ENCODE measurements at places on chromosomes 5 and 9. TPM values are rescaled to one million over a fixed set of nuclear protein-coding genes. Genes with fewer than 3 reads are reported as not detected.

Gene SHOC1
- not detected for total RNA-seq

DNA sequence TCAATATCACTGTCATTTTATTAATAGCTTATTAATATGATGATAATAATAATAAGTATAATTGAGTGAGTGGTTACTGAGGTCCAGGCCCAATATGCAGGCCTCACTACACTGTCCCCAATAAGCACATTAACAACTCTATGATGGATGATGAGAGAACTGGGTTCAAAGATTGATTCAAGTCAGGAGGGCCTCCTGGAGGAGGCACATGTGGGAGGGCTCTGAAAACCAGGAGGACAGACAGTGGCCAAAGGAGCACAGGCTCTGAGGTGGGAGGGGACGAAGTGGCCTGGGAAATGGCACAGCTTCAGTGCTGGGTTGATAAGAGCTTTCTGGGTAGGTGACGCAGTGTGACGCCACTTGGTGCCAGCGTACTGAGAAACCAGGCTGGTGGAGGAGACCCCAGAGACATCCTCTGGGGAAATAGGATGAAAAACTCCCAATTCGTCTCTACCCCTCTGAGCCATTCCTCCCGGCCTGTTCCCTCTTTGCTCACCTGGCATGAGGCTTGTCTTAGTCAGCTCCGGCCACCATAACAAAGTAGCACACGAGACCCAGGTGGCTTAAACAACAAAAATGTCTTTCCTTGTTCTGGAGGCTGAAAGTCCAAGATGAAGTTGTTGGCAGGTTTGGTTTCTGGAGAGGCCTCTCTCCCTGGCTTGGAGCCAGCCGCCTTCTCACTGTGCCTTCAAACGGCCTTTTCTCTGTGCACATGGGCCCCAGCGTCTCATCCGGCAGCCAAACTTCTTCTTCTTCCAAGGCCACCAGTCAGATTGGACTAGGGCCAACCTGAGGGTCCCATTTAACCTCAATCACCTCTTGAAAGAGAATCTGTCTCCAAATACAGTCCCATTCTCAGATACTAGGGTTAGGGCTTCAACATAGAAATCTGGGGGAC, 31.6 kb downstream of the NTNG2 start:
- no peak for DNase-seq

DNA sequence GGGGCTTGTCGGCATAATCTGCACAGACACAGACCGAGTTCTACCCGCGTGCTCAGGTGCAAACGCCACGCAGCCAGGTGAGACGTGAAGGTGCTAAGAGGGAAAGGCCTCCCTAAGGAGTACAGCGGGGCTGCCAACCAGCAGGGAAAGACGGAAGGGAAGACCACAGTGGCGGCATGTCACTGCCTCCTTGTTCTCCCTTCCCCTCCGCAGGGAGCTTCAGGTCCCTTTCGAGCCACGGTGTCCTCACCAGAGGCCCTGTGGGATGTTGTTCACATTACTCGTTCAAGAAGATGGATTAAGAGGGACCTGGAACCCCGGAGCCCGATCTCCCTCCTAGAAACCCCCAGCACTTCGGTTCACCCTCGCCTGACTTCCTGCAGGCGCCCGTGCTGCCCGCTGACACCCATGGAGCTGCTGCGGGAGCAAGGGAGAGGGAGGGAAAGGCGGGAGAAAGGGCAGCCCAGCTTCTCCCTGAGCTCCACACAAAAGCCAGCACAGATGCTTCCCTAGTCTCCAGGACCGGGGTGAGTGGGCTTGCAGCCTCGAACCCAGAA, 686 bp downstream of the BRD9 start:
- DNase-seq: no peak

DNA sequence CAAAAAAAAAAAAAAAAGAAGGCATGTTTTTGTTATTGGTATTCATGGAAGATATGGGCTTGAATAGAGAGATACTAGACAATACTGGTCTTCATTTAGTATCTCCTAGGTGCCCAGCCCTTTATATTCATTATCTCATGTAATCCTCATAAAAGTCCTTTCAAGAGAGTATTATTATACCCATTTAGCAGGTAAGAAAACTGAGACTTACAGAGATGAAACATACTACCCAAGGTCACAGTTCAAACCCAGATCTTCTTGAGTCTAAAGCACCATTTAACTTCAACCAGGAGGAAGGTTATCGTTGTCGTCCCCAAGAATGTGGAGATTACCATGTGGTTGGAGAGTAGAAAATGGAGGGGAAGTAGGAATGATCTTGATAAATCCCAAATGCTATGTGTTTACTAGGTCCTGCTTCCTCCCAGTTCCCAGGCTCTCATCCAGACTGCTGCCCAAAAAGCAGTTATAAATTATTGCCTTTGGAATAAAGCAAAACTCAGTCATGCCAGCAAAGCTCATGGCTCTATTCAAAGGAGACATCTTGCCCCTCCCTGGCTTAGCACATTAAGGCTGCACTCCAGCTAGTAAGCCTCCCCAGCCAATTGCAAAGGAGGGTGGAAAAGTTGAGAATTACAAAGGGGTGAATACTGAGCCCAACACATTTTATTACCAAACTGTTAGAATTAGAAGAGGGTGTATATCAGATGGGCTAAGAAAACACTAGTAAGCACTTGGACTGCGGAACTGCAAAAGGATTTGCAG, 163.9 kb downstream of the PIK3R1 start:
- DNase-seq: no peak

Gene FAM221B
- not detected for total RNA-seq

- DNase-seq: no peak
These were observed 414.7 kb downstream of the KDM4C start for GRCh38 chr9:7172154-7173115.

DNA sequence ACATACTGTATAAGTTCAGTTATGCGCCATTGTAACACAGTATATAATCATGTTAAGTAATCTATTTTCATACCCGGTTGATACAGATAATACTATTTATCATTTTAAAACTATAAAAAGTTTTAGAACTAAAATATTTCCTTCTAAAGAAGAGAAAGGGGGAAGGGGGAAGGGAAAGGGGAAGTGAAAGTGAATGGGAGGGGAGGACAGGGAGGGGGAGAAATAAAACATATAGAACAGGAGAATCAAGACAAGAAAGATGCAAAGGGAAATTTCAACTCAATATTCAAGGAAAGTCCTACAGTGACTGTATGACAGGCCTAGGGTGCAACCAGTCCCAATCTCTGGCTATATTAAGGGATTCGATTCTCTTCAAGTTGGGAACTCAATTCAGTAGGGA, 1278.8 kb downstream of the MAT2B start:
- DNase-seq: no peak

Gene LRSAM1
- total RNA-seq: 27.8 TPM

DNA sequence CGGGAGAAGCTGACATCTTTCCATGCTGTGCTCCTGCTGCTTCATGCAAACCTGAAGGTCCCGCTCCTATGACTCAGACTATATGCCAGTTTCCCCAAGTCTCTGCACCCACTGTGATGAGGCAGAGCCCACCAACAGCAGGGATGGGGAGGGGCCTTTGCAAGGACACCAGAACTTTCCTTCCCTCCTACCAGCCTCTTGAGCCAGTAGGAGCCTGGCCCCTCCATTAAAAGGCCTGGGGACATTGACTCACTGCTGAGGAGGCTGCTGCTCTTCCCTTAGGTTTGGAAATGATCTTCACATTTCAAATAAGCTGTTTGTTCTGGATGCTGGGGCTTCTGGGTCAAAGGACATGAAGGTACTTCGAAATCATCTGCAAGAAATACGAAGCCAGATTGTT, 26.1 kb upstream of the CTSL start:
- DNase-seq: no peak

Gene PTGES
- 9.1 TPM for total RNA-seq

Gene DOCK2
- 31.5 TPM for total RNA-seq

Gene EQTN
- total RNA-seq: 0.78 TPM

DNA sequence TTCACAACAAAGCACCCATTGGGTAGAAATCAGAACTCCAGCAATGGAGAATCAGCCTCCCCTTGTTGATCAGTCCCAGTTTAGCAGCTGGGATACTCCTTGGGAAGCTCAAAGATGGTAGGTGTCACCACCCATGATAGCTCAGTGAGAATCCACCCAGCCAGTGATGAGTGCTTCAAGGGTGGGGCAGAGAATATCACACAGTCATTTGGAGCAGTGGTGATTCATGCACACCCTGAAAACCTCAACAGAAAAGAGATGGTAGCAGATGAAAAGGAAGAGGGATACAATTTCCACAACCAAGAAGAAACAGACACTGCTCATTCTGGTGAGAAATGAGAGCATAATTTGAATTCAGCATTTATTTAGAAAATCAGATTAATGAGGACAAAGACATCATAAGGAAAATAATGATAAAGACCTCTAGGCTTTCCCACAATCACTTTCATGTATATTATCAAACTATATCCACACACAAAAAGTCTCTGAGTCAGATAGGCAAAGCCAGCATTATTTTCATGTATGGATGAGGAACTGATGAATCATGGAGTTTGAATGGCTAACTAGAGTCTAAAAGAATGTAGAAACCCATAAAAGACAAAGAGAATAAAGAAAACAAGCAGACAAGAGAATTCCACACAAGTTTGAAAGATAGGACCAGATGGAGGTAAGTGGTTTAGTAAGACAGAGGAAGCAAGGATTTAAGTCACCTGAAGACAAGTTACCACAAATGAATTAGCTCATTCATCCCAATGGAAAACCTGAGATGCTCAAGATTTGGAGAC, 82.9 kb downstream of the FEM1C start:
- no peak for DNase-seq

Gene INSL4
- total RNA-seq: not detected

- DNase-seq: no peak
These were observed 97.6 kb upstream of the FANCC start for GRCh38 chr9:95415158-95415557.

GRCh38 chr5:173451031-173451430, 122.8 kb upstream of the STC2 start:
- DNase-seq: no peak

Gene RNF130
- 71.7 TPM for total RNA-seq

Gene ALAD
- 40.8 TPM for total RNA-seq

- no peak for DNase-seq
These were observed 36.8 kb downstream of the UNC5A start for GRCh38 chr5:176847148-176847547.

DNA sequence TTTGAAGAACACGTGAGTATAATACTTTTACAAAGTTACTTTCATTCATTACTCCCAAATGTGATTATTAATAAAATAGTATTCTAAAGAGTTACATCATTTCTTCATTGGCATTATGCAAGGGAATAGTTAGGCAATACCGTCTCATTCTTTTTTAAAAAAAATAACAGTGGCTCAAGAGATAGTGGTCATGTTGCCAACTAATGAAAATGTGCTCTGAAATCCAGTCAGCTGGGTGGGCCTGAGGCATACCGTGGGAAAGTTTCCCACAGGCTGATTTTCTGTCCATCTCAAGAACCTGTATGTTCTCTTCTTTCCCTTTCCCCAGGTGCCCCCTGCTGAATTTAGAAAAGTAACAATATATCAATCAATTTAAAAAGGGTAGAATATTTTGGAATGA, 40.8 kb upstream of the ROPN1L start:
- no peak for DNase-seq

GRCh38 chr9:13035822-13036221, 243.7 kb downstream of the MPDZ start:
- no peak for DNase-seq

- DNase-seq: no peak
These were observed 6.7 kb downstream of the KCNIP1 start for GRCh38 chr5:170510559-170510958.

DNA sequence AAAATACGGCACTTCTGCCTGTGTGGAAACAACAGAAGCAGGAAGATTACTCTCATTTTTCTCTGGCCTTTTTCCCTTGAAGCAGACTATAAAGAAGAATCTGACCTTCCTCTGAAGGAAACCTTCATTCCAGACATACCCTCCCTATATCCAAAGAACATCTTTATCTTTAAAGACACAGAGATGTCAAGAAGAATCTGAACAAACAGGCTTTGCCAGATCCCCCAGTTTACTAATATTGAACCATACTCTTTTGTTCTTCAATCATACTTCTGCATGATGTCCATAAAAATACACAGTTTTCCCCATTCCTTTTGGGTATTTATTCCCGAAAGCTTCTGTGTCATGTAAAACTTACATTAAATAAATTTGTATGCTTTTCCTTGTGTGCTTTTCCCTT, 225.8 kb downstream of the MAT2B start:
- DNase-seq: no peak

- no peak for DNase-seq
These were observed 34.5 kb upstream of the MED10 start for GRCh38 chr5:6412811-6413210.

DNA sequence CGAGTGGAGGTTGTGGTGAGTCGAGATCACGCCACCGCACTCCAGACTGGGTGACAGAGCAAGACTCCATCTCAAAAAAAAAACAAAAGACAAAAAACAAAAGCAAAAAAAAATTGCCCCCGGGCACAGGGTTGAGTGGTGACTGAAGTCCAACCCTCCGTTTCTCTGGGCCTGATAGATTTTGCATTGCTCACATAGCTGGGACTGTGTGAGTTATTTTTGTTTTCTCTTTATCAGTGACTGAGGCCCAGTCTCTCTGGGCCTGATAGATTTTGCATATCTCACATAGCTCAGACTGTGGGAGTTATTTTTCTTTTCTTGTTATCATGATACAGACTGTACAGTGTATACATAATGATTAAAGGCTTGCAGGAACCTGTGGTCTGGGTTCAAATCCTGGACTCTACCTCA, 2.6 kb upstream of the SLC28A3 start:
- no peak for DNase-seq

DNA sequence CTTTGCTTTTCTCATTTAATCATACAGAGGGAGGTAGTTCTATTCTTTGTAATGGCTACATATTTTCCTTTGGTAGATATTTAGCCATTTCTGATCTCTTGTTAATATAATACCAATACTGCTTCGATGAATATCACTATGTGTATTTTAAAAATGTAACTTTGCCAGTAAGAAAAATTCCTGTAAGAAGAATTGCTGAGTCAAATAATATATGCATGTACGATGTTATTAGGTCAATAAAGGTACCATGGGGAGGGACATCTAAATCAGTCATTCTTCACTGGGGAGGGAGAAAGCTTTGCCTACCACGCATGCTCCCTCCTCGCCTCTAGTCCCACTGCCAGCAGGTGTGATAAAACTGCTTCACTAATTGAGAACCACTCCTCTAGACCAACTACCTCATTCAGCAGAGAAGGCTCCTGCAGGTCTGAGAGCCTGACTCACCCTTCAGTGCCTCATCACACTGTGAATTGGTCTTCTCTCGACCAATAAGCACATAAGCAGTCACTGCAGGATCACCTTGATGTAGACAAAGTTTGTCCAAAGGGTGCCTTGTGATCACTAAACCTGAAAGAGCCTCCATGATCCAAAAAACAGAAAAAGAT, 56.1 kb upstream of the TBCA start:
- no peak for DNase-seq

DNA sequence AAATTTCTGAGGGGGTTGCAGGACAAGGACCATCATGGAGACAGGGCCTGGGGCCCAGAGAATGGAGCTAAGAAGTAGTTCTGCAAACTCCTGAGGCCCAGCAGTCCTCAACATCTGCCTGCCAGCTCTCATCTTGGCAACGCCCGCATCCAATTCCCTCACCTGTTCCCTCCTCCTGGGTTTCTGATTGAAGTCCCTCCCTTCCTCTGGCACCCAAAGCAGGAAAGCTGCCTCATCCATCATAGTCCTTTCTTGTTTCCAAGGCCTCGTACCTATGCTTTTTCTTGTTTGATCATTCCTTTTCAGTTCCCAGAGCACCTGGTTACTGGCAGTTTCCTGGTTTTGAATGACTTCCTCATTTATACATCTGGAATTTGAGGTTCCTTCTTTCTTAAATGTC, 181.3 kb downstream of the NR2F1-AS1 start:
- no peak for DNase-seq

Gene SPTLC1
- 52.2 TPM for total RNA-seq

- DNase-seq: no peak
These were observed 14.2 kb upstream of the GFPT2 start for GRCh38 chr5:180367300-180367699.

GRCh38 chr9:91117959-91118703, 243.6 kb downstream of the AUH start:
- peak; percentile 95 for DNase-seq

Data from aorta (tissue), 5 donors.